ENCODE measurements at places on chromosomes 2 and 18.

- DNase-seq, result no peak
Observed at GRCh38 chr18:5630900-5631413, 87.2 kb upstream of the EPB41L3 start.

- peak; percentile 95 for DNase-seq
Observed at GRCh38 chr2:20490300-20491181, 43.7 kb downstream of the RHOB start.

GRCh38 chr2:54013996-54014395, 43.2 kb upstream of the PSME4 start:
- DNase-seq, result no peak

DNA sequence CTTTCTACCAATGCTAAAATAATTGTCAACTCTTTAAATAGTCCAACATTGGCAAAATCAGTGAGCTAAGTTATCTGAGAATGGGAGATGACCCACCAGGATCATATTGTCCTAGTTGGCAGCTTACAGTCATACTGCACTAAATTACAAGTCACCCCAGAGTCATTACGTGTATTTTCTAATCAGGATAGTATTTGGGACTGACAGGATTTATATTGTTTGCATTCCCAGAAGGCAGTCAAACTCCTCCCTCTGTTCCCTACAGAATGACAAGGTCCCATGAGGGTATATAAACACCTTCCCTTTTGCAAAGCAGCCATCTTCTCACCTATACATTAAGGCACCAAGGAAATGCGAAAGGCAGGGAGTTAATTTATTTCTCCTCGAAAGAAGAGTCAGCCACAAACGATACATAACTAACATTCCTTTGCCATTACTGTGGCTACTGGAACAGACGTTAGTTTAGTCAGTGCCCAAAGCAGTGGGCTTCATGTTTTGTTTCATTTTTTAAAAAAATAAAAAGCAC, 125.3 kb downstream of the ANTXR1 start:
- DNase-seq, result peak; percentile 82

DNA sequence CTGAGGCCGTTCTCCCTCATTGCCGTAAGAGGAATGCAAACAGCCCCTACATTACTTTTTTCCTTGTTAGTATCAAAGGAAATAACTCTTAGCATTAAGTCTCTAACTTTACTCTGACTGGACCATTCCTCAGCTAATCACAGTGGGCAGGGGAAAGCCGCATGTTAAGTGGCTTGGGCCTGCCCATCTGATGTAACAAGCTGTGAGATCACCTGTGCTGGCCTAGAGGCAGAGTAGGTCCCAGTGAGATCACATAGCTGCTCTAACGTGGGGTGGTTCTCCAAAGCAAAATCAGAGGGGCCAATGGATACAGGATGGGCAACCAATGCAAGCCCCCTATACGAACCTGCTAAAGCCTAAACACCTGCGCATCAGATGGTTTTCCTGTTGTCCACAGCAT, 5.9 kb upstream of the MOCOS start:
- no peak for DNase-seq

DNA sequence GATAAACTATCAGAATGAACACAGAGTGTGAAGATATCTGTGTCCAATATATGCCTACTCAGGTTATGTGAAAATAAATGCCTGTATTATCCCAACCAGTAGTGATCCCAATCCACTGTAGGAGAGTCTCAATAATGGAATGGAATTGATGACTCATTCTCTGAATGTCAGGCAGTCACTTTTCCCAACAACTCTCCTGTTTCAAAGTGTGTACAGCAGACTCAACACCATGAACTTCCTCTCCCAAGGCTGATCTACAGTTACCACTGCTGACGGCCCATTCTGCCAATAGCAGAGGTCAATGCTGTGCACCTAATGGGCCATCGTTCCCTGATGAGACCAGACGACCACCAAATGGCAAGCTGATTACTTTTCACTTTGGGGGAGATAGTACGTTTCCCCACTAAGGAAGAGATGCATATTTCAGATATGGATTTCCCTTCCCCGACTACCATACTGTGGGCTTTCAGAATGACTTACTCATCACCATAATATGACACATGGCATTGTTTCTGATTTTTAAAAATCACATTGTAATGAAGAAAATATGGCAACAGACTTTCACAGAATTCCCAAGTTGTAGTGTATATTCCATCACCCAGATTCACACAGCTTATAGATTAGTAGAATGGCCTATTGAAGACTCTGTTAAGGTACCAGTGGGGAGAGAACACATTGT, 601.7 kb upstream of the VRK2 start:
- DNase-seq, result no peak

- no peak for DNase-seq
Observed at GRCh38 chr18:46531482-46531881, 125.5 kb downstream of the LOXHD1 start.

Data from astrocyte of the hippocampus (primary cell).